Ovary (tissue), 10 donors: ENCODE measurements at places on chromosomes 7 and 10. TPM values are rescaled to one million over a fixed set of nuclear protein-coding genes. Genes with fewer than 3 reads are reported as not detected.
A peak's percentile ranks its signal among the peaks of the same experiment; 100 is the strongest.

The GCK gene
- 0.48 TPM for polyA plus RNA-seq

DNA sequence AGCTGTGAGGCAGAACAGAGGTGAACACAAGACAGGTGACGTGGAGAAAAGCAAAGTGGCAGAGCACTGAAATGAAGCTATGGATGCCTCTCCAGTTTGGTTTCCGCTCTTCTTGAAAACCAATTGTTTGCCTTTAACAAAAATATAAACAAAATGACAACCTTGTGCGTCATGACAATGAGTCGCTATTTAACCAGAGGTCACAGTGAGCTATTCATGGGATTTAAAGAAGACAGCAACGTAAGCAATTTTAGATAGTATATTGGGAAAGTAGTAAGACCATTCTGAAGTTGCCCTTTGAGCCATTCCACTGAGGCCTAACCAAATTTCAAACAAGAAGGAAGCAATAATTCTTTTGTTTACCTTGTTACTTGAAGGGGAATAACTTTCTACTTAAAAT is 15.2 kb upstream of the LRRTM3 start:
- H3K4me1 ChIP-seq: no peaks in the 10 kb centered on the region
- DNase-seq: no peak
- no peaks in the 10 kb centered on the region for H3K36me3 ChIP-seq
- no peaks in the 10 kb centered on the region for H3K27me3 ChIP-seq
- no peak overlapping the region for H3K4me3 ChIP-seq
- H3K27ac ChIP-seq: no peak overlapping the region

- no peaks in the 10 kb centered on the region for H3K4me1 ChIP-seq
- no peaks in the 10 kb centered on the region for H3K36me3 ChIP-seq
- DNase-seq: no peak
- no peaks in the 10 kb centered on the region for H3K27me3 ChIP-seq
- H3K27ac ChIP-seq: no peak overlapping the region
- H3K4me3 ChIP-seq: no peak overlapping the region
These were observed 128.4 kb downstream of the DNAJB6 start for GRCh38 chr7:157464971-157465886.

The NYAP1 gene
- polyA plus RNA-seq: 4.8 TPM

The IL15RA gene
- 6.3 TPM for polyA plus RNA-seq

The HOXA5 gene
- polyA plus RNA-seq: 1.8 TPM

- peaks cover 2% of the 10 kb centered on the region for H3K4me1 ChIP-seq
- peak overlapping the region; percentile 72 for H3K4me3 ChIP-seq
- DNase-seq: no peak
These were observed 798 bp downstream of the ZNF425 start for GRCh38 chr7:149125189-149125862.

DNA sequence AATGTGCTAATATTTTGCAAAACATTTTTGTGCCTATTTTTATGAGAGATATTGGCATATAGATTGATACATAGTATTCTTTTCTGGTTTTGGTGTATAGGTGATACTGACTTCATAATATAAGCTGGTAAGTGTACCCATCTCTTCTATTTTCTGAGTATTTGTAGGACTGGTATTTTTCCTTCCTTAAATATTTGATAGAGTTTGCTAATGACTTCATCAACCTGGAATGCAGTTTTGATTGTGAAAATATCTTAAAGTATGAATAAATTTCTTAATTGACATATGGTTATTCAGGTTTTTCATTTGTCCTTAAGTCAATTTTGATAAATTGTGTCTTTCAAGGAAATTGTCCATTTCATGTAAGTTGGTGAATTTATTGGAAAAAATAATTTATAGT is 6.1 kb upstream of the SCRN1 start:
- DNase-seq: no peak
- H3K36me3 ChIP-seq: no peaks in the 10 kb centered on the region
- H3K4me3 ChIP-seq: no peak overlapping the region
- no peak overlapping the region for H3K27ac ChIP-seq
- no peaks in the 10 kb centered on the region for H3K27me3 ChIP-seq

- H3K4me3 ChIP-seq: no peak overlapping the region
- no peak overlapping the region for H3K27ac ChIP-seq
- H3K36me3 ChIP-seq: no peaks in the 10 kb centered on the region
- no peaks in the 10 kb centered on the region for H3K27me3 ChIP-seq
- DNase-seq: no peak
- peaks cover under 1% of the 10 kb centered on the region for H3K4me1 ChIP-seq
These were observed 181.8 kb downstream of the KIAA1217 start for GRCh38 chr10:24390746-24391145.

GRCh38 chr7:151081170-151082101 is 827 bp upstream of the FASTK start:
- H3K27me3 ChIP-seq: no peaks in the 10 kb centered on the region
- peak overlapping the region; percentile 78 for H3K4me3 ChIP-seq

The ZNF425 gene
- polyA plus RNA-seq: 2.9 TPM

- H3K4me1 ChIP-seq: peaks cover 10% of the 10 kb centered on the region
- no peak for DNase-seq
- no peaks in the 10 kb centered on the region for H3K36me3 ChIP-seq
- H3K4me3 ChIP-seq: peak overlapping the region; percentile 85
These were observed 816 bp downstream of the TECPR1 start for GRCh38 chr7:98251231-98251600.

DNA sequence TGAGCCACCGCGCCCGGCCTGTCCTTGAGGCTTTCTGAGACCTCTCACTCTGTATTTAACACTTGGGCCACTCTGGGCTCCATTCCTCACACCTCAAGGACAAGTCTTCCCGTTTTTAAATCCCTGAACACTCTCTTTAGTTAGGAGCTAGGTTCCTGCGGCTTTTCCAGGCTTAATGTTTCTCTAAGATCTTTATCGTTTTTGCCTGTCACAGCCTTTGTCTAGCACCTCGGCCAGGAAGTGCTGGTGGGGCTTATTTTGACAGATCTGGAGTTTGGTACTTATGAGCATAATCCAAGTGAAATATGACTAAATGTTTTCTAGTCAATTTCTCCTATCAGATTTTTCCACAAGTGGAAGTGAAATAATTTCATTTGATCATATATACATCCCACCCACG is 186.6 kb downstream of the DPY19L1 start:
- H3K27ac ChIP-seq: no peak overlapping the region
- no peaks in the 10 kb centered on the region for H3K27me3 ChIP-seq
- DNase-seq: no peak
- no peaks in the 10 kb centered on the region for H3K4me1 ChIP-seq
- H3K4me3 ChIP-seq: no peak overlapping the region
- no peaks in the 10 kb centered on the region for H3K36me3 ChIP-seq

The ARHGAP22 gene
- polyA plus RNA-seq: 4.2 TPM

GRCh38 chr7:129990403-129991192 is 37.8 kb upstream of the UBE2H start:
- no peak overlapping the region for H3K27ac ChIP-seq
- no peaks in the 10 kb centered on the region for H3K27me3 ChIP-seq
- no peak overlapping the region for H3K4me3 ChIP-seq
- H3K36me3 ChIP-seq: no peaks in the 10 kb centered on the region
- peaks cover 2% of the 10 kb centered on the region for H3K4me1 ChIP-seq
- DNase-seq: no peak
